ENCODE measurements at places on chromosomes 2 and 18. TPM values are rescaled to one million over a fixed set of nuclear protein-coding genes. Genes with fewer than 3 reads are reported as not detected.

GRCh38 chr2:107964185-107964584, 22.1 kb upstream of the SLC5A7 start:
- H3K4me1 ChIP-seq, result no peaks in the 10 kb centered on the region
- H3K36me3 ChIP-seq, result no peaks in the 10 kb centered on the region
- H3K27me3 ChIP-seq, result no peaks in the 10 kb centered on the region
- H3K27ac ChIP-seq, result no peak overlapping the region
- no peak for DNase-seq
- no peak overlapping the region for H3K4me3 ChIP-seq

- no peak overlapping the region for H3K4me3 ChIP-seq
- DNase-seq, result no peak
- no peak overlapping the region for H3K27ac ChIP-seq
- H3K36me3 ChIP-seq, result peaks cover 4% of the 10 kb centered on the region
- no peaks in the 10 kb centered on the region for H3K27me3 ChIP-seq
Observed at GRCh38 chr2:85385746-85386145, 24.4 kb downstream of the CAPG start.

DNA sequence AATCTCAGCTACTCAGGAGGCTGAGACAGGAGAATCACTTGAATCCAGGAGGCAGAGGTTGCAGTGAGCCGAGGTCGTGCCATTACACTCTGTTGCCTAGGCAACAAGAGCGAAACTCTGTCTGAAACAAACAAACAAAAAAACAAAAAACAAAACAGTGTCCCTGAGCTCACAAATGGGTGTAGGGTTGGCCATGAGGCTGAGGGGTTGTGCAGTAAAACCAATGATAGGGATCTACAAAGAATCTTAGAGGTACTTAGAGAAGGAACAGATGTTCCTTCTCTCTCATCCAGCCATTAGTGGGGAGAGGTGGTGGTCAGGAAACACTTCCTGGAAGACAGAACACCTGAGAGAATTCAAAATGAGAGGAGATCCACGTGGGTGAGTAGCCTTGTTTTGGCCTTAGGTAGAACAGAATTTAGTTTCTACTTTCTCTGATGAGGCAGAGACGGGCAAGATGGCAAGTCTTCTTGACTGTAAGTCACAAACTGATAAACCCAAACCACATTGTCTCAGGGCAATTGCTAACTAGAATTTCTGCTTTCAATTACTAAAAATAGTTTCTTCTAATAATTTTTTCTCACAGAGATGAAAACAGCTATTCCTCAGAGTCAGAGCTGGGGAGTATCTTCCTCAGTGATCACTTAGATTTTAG, 61.5 kb upstream of the PPM1B start:
- no peaks in the 10 kb centered on the region for H3K27me3 ChIP-seq
- no peaks in the 10 kb centered on the region for H3K36me3 ChIP-seq
- H3K4me3 ChIP-seq, result no peak overlapping the region
- no peaks in the 10 kb centered on the region for H3K4me1 ChIP-seq

- DNase-seq, result no peak
- H3K27ac ChIP-seq, result no peak overlapping the region
- H3K27me3 ChIP-seq, result no peaks in the 10 kb centered on the region
- no peak overlapping the region for H3K4me3 ChIP-seq
- no peaks in the 10 kb centered on the region for H3K4me1 ChIP-seq
Observed at GRCh38 chr18:48713309-48713708, 174.5 kb downstream of the CTIF start.

DNA sequence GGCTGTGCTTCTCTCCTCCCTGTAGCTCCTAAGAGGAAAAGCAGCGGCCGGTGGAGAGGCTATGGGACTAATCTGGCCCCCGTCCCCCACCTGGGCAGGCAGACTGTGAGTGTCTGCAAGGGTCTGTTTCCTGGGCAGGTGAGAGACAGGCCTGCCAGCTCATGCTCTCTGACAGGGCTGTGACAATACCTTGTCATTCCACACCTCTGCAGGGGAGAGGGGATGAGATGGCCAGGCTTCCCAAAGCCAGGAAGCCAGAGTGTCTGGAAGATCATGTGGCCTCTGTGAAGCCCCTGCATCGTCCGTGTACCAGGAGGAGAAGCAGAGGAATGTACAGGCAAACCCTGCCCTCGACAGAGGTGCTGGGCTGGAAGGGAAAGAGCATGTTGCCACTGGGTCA, 142.5 kb upstream of the GATA6 start:
- H3K4me3 ChIP-seq, result no peak overlapping the region
- no peaks in the 10 kb centered on the region for H3K27me3 ChIP-seq
- no peaks in the 10 kb centered on the region for H3K36me3 ChIP-seq
- peaks cover 3% of the 10 kb centered on the region for H3K4me1 ChIP-seq
- H3K27ac ChIP-seq, result no peak overlapping the region

- no peaks in the 10 kb centered on the region for H3K27me3 ChIP-seq
- H3K4me1 ChIP-seq, result peaks cover 9% of the 10 kb centered on the region
- no peak overlapping the region for H3K27ac ChIP-seq
- H3K36me3 ChIP-seq, result no peaks in the 10 kb centered on the region
Observed at GRCh38 chr2:148244593-148245292, 223.9 kb downstream of the MBD5 start.

DNA sequence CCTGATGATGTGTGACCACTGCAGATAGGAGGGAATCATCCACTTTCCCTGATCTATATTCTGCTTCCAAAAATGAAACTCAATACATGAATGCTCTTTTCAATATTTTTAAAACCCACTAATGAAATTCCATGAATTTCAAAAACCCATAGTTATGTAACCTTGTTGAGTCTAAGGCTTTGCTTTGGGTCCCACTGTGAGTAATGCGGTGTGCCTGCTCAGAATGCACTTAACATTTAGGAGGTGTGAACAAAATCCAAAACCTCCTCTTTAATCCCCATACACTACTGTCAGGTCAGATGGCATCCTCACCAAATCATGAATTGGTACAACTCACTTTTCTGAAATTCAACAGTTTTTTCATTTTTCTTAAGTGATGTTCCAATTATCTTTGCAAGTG, 50.4 kb downstream of the CCDC93 start:
- H3K36me3 ChIP-seq, result peaks cover 4% of the 10 kb centered on the region
- H3K4me3 ChIP-seq, result no peak overlapping the region
- H3K27me3 ChIP-seq, result no peaks in the 10 kb centered on the region
- H3K4me1 ChIP-seq, result no peaks in the 10 kb centered on the region
- no peak for DNase-seq

- no peak overlapping the region for H3K4me3 ChIP-seq
- no peaks in the 10 kb centered on the region for H3K36me3 ChIP-seq
- H3K27ac ChIP-seq, result no peak overlapping the region
- H3K4me1 ChIP-seq, result no peaks in the 10 kb centered on the region
- no peak for DNase-seq
Observed at GRCh38 chr2:223979730-223980396, 22.6 kb downstream of the MRPL44 start.

ANKRD30B gene
- total RNA-seq, result not detected

DNA sequence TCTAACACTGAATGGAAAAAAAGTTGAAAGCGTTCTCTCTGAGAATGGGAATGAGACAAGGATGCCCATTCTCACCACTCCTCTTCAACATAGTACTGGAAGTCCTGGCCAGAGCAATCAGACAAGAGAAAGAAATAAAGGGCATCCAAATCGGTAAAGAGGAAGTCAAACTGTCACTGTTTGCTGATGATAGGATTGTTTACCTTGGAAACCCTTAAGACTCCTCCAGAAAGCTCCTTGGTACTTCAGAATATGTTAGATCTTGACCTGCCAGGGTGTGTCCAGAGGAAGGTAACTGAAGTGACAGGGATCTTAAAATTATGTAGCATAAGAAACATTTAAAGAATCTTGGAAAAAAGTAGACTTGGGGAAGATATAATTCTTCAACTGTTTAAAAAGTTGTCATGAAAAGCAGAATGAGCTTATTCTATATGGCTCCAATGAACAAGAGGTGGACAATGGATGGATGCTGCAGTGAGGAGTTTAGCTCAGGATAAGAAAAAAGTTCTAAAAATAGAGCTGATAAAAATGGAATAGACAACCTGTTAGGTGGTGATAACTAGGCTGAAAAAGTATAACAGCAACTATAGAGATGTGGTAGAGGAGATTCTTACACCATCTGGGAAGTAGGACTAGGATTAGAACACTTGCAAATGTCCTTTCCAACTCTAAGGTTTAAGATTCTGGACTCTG, 16.8 kb upstream of the SULT1C4 start:
- no peaks in the 10 kb centered on the region for H3K36me3 ChIP-seq
- H3K4me3 ChIP-seq, result no peak overlapping the region
- no peak for DNase-seq
- no peaks in the 10 kb centered on the region for H3K27me3 ChIP-seq
- no peak overlapping the region for H3K27ac ChIP-seq

ACYP2 gene
- 11.5 TPM for total RNA-seq

UGT1A4 gene
- not detected for total RNA-seq

DNA sequence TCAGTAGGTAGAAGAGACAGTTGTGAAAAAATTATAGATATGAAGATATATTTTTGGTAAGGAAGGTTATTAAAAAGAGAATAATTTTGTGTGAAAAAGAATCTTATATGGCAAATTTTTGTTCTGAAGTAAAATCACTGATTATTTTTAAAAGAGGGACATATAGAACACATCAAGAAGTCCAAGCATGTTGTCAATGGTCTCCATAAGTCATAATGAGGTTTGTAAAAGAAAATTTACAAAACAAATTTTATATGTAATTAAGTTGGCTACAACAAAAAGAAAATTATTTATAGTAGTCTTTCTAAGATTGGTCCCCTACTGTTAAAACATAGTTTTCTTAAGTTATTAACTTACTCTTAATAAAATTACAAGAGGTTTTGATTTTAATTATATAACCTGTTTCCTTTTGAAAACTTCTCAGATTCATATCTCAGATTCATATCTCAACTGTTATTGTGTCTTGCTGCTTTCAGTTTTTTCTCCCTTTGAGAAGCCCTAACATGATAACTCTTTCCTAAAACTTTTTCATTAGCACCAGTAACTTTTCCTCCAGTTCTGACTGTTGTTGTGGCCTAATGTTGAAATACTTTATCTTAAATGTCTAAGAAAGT, 81.2 kb downstream of the SH3YL1 start:
- no peaks in the 10 kb centered on the region for H3K36me3 ChIP-seq
- no peak overlapping the region for H3K27ac ChIP-seq
- no peak for DNase-seq
- no peaks in the 10 kb centered on the region for H3K4me1 ChIP-seq
- H3K27me3 ChIP-seq, result no peaks in the 10 kb centered on the region

- H3K27me3 ChIP-seq, result no peaks in the 10 kb centered on the region
- H3K4me1 ChIP-seq, result no peaks in the 10 kb centered on the region
- DNase-seq, result no peak
- H3K4me3 ChIP-seq, result no peak overlapping the region
- H3K27ac ChIP-seq, result no peak overlapping the region
Observed at GRCh38 chr2:109062859-109063700, 65.9 kb upstream of the SH3RF3 start.

SERPINB3 gene
- not detected for total RNA-seq

- H3K36me3 ChIP-seq, result no peaks in the 10 kb centered on the region
- H3K4me3 ChIP-seq, result no peak overlapping the region
- no peaks in the 10 kb centered on the region for H3K4me1 ChIP-seq
- no peak overlapping the region for H3K27ac ChIP-seq
- H3K27me3 ChIP-seq, result no peaks in the 10 kb centered on the region
- no peak for DNase-seq
Observed at GRCh38 chr2:109446278-109447131, 167.3 kb downstream of the SEPTIN10 start.

- H3K27ac ChIP-seq, result 0 out of 2 replicates have a peak overlapping the region, but pooled peaks have one; percentile 5
- no peaks in the 10 kb centered on the region for H3K36me3 ChIP-seq
- peaks cover 48% of the 10 kb centered on the region for H3K4me1 ChIP-seq
- DNase-seq, result no peak
- no peak overlapping the region for H3K4me3 ChIP-seq
Observed at GRCh38 chr2:85440729-85441128, 22.2 kb downstream of the SH2D6 start.

- DNase-seq, result no peak
- no peaks in the 10 kb centered on the region for H3K27me3 ChIP-seq
- no peak overlapping the region for H3K4me3 ChIP-seq
- no peaks in the 10 kb centered on the region for H3K4me1 ChIP-seq
Observed at GRCh38 chr2:18369760-18370159, 190.7 kb downstream of the RDH14 start.

DNA sequence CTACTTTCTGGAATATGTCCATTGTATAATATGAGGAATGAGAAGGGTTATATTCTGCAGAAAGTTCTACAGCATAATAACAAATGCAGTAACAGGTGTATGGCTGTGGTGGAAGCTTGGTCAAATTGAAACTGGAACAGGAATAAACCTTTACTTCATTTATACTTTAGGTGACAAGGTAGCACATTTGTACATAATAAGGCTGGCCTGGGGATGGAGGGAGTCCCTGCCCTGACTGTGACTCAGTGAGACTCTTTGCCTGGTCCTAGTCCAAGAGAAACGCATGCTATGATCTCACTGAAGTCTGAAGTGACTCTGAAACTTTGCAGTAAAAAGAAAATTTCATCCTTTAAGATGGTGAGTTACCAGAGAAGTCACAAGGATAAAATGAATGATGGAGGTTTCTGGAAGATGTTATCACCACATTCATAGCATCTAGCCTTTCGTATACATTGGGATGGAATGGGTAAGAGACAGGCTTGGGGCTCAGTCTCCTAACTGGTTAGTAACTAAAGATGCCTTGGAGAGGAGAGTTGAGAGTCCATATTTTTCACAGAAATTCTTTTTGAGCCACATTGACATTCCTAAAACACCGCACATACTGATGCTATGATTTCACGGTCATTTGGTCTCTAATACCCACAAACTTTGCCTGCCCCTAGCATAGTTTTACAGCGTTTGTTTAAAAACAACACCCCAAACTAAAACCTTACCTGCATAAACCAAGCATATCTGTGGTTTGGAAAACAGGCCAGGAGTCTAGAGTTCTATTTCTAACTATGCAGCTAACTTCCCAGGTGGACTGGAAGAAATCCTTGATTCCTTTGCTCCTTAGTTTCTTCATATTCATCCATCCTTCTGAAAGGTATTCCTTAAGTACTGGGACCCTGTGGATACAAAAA, 42.4 kb upstream of the NABP1 start:
- peak overlapping the region; percentile 10 for H3K27ac ChIP-seq
- DNase-seq, result no peak
- H3K4me1 ChIP-seq, result peaks cover 18% of the 10 kb centered on the region
- H3K4me3 ChIP-seq, result no peak overlapping the region

- no peaks in the 10 kb centered on the region for H3K4me1 ChIP-seq
- peaks cover 15% of the 10 kb centered on the region for H3K27me3 ChIP-seq
- H3K27ac ChIP-seq, result no peak overlapping the region
- no peaks in the 10 kb centered on the region for H3K36me3 ChIP-seq
- DNase-seq, result no peak
Observed at GRCh38 chr18:22556222-22557167, 138.8 kb upstream of the CTAGE1 start.
